ENCODE measurements at places on chromosomes 2 and 18.

DNA sequence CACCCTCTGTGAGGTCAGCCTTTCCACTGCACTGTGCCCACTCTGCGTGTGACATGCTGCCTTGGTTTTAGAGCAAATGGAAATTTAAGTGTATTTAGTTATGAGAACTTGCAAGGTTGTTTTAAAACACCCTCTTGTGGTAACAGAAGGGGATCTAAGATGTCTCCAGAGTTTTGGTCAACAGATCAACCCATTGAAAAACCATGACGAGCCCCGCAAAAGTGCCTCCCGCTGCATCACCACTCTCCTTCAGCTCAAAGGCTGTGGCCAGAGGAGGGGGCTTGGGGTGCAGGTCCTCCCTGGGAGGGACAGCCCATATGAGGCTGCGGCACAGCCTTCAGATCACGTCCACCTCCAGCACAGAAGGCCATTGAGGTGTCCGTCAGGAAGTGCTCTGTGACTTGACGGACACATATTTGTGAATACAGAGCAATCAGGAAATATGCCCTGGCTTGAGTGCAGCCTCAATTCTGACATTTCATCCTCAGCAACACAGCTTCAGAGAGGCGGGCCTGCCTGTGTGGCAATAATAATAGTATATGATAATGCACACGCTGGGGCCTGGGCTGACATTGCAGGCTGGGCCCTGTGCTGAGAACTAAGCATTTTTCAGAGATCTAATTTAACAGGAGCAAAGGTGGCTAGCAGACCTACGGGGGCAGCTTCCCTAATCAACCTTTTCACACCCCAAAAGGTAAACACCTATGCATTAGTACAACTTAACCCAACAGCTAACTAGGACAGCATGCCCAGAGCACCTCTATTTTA, 213.9 kb downstream of the ANAPC1 start:
- no peak for DNase-seq

- no peak for DNase-seq
These were observed 295.7 kb downstream of the AGAP1 start for GRCh38 chr2:235789552-235789951.

DNA sequence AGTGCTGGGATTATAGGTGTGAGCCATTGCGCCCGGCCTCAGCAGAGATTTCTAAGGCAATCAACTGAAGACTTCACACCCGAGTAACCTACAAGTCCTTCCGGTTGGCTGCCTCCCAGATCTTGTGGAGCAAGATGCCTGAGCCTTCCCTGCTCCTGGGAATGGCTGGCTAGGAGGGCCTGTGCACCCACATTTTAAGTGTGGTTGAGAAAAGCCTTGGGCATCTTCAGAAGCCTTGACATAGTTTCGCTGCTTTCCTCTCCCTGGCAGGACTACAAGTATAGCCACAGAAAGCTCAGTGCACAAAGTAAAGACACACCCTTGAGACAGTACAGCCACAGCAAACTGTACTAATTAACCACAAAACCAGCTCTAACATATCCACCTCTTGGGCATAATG, 35.2 kb downstream of the E2F6 start:
- DNase-seq, result no peak

DNA sequence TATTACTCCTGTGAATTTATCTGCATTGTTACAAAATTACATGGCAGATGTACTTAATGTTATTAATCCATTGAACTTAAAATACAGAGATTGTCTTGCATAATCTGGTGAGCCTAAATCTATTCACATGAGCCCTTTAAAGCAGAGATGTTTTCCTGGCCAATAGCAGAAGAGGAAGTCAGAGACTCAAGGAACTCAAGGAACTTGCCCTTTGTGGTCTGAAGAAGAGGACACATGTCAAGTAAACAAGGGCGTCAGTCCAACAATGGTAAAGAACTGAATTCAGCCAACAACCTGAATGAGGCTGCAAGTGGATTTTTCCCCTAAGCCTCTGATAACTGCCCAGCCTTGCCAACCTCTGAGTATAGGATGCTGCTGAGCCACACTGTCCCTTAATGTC, 356.3 kb upstream of the PKDCC start:
- DNase-seq, result no peak

DNA sequence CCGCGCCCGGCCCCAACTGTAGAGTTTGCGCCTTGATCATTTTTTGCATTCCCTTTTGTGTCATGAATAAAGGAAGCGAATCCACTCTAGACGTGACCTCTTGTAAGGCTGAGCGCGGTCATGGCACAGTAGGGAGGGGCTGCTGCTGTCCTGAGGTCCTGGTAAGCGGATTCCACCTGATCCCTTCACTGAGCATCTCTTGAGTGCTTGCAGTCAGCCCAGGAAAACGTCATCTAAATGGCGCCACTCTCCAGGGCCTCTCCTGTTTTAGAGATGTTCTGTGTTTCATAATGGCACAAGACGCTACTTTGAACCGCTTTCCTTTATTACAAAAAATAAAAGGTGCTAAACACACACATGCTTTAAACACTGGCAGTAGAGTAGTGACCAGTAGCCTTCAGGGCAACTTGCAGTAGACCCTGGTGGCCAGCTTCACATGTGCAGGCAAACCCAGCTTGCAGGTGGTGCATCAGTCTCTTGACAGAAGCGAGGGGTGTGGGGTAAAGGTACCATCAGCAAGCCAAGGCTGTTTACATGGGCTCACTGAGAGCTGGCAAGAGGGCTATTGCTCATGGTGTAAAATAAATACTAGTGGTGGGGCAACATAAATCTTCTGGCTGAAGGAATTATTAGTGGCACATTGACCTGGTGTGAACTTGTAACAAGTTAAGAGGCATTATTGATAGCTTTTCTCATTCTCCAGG, 43.0 kb upstream of the ACKR3 start:
- no peak for DNase-seq

- DNase-seq, result no peak
These were observed 27.6 kb upstream of the SOCS6 start for GRCh38 chr18:70261141-70261788.

DNA sequence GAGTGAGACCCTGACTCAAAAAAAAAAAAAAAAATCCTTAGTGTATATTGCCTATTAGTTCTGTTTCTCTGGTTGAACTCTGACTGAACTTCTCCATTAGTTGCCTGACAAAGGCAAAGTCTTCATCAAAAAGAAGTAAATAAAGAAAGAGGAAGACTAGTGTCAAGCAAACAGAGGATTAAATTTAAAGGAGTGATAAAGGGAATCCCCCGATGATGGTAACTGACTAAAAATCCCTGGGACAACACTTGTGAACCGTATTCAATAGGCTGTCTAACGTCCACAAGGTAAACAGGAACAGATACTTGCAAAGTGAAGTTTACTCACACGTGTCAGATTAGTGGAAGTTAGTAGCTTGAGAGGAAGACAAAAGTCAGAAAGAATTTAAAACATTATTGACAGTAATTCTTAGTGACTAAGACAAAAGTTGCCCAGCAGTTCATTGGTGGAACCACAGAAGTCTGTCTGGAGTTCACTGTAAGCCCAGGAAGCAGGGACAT, 26.2 kb upstream of the SPOPL start:
- DNase-seq, result no peak

DNA sequence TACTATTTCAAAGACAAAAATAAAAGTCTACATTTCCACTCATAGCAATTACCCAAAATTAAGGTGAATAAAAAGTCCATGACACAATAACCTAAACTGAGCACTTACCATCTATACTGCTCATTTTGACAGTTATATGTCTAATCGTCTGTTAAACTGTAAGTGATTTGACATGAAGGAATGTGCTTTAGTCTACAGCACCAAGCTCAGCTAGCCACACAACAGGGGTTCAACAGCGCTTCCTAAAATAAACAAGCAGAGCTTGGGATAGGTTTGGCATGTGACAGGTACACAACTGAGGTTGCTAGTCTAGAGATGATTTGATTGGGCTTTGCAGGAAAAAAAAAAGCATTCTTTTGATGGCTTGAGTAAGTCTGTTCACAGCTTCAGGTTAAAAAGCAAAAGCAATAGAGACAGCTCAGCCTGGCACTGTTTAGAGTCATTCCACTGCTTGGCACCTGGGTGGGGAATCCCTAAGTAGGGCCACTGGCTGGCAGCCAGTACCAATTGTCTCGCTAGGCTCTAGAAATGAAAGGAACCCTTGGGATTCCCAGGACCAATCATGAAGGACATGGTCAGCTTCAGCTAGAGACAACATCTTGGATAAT, 78.6 kb downstream of the BARD1 start:
- DNase-seq, result no peak

GRCh38 chr2:28543316-28544035, 47.6 kb downstream of the PLB1 start:
- peak; percentile 61 for DNase-seq

GRCh38 chr2:5569256-5569655, 122.9 kb upstream of the SOX11 start:
- no peak for DNase-seq
